ENCODE measurements at places on chromosomes 7 and 10.

GRCh38 chr10:118835682-118836326 lies 81.0 kb upstream of the CACUL1 start:
- peak; percentile 97 for DNase-seq

GRCh38 chr10:78876449-78876848 lies 192.3 kb upstream of the ZMIZ1 start:
- DNase-seq = no peak

GRCh38 chr10:78457804-78458482 lies 424.3 kb downstream of the RPS24 start:
- no peak for DNase-seq

- peak; percentile 63 for DNase-seq
Measured at GRCh38 chr10:68594405-68594804, 34.3 kb downstream of the TET1 start.

GRCh38 chr7:29237489-29237888 lies 42.9 kb downstream of the CHN2 start:
- no peak for DNase-seq

GRCh38 chr7:43655584-43655983 lies 72.7 kb downstream of the STK17A start:
- no peak for DNase-seq

Measured in epithelial cell of esophagus (primary cell).